Cortex of kidney (tissue), 1 donor: ENCODE measurements at places on chromosomes 6 and 20.

GRCh38 chr6:127191716-127192115, 73.2 kb downstream of the RSPO3 start:
- no peak for DNase-seq

DNA sequence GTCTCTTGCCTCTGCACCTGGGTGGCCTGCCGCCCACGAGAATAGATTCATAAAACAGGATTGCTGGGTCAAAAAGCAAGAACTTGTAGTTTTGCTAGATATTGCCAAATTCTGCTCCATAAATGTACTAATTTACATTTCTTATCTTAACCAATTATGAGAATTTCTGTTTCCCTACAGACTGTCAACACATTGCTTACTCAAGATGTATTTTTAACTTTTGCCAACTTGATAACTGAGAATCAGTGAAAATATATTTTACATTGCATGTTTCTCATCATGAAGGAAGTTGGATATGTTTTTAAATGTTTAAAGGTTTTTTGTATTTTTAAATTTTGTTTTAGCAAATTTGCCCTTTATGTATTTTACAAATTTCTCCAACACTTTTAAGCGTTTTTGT, 664.8 kb downstream of the MMUT start:
- no peak for DNase-seq

DNA sequence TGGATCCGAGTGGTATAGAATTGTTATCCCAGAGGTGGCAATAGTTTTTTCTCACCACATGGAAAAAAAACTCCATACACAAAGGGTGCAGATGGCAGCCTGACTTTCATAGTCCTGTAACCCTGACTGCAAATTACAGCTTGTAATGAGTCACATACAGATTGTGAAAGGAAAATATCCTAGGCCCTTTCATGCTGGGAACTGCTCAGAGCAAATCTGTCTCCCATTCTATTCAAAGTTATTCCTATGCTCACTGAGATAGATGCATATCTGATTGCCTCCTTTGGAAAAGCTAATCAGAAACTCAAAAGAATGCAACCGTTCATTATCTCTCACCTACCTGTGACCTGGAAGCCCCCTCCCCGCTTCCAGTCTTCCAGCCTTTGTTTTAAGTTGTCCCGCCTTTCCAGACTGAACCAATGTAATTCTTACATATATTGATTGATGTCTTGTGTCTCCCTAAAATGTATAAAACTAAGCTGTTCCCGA, 108.7 kb upstream of the MAP3K4 start:
- DNase-seq, result no peak

GRCh38 chr20:10674684-10675449, 1.1 kb upstream of the JAG1 start:
- DNase-seq, result no peak

GRCh38 chr6:143746202-143747119, 68.7 kb downstream of the PHACTR2 start:
- DNase-seq, result no peak
